ENCODE measurements at places on chromosomes 1 and 21. TPM values are rescaled to one million over a fixed set of nuclear protein-coding genes. Genes with fewer than 3 reads are reported as not detected.

The SLC2A1 gene
- 19.9 TPM for total RNA-seq

The RAP1GAP gene
- 0.16 TPM for total RNA-seq

The ITLN1 gene
- total RNA-seq = not detected

The LCE1E gene
- not detected for total RNA-seq

The CTSK gene
- 176 TPM for total RNA-seq

The OSBPL9 gene
- 72.7 TPM for total RNA-seq
